ENCODE measurements at places on chromosomes 4 and X.

DNA sequence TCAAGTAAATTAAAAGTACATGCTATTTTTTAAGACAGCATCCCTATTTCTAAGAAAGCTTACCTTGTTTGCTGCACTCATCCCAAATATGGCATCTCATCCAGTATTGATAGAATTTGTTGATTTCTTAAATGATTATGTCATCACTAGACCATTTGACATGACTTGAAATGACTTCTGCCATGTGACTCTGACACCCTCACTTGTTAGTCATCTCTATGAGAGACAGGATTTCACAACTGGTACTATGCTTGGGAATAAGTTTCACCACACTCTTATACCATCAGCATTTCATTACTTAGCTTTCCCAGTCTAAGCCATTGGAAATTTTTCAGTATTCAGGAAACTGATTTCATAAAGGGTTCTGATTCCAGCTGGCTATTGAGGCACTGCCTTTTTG, 55.3 kb downstream of the TMPRSS11F start:
- DNase-seq = no peak

- DNase-seq = no peak
Measured at GRCh38 chr4:155703486-155704247, 37.0 kb downstream of the GUCY1A1 start.

DNA sequence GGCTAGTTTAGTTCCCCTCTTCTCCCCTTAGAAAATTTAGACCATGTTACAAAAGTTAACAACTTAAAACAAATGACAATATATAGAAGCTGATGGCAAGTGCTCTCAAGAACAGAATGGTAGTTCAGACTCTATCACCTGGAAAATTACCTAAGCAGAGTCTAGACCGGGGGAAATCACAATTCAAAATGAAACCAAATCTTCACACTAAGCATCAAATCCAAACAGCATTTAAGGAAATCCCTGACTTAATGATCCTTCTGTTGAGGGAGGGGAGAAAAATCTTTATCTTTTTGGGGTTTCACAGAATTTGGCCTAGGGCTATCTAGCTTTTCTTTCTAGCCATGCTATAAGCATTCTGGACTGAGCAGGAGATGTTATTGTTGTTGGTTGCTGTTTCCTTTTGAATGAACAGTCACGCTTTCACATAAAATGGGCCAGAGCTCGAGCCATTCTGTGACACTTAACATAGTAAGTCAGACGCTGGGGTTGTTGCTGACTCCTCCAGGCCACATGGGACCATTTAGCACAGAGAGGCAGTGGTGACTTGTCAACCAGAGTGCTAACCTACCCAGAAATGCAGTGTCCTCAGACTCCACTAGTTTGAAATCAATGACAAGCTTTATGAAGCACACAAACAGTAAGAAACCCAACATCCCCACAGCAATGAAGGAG, 16.0 kb upstream of the LSM6 start:
- DNase-seq = no peak

GRCh38 chr4:169618286-169618685, 2.1 kb upstream of the CLCN3 start:
- no peak for DNase-seq

GRCh38 chr4:4456351-4456750, 69.4 kb downstream of the NSG1 start:
- DNase-seq = no peak

GRCh38 chrX:74613370-74614092, 893 bp downstream of the RLIM start:
- no peak for DNase-seq

DNA sequence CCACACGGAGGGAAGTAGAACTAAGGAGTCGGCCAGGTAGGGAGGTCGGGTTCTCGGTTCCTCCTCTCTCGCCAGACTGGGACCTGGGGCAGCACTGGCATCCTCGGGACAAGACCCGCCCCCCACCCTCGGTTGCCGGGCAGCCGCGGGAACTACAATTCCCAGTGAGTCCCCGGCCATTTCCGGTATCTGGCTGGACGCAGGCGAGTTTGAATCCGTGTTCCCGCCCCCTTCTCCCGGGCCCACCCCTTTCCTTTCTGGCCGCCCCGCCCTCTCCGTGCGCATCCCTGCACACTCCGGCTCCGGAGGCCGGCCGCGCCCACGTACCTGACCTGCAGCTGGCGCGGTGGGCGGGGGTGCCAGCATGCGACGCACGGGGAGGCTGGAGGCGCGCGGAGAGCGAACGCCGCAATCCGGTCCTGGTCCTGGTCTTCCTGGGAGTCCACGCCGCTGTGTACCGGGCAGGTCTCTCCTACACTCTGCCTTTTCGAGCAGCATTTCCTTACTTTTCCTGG, 10.2 kb upstream of the DLG3 start:
- no peak for DNase-seq

GRCh38 chr4:113760094-113760794, 1.3 kb downstream of the CAMK2D start:
- no peak for DNase-seq

DNA sequence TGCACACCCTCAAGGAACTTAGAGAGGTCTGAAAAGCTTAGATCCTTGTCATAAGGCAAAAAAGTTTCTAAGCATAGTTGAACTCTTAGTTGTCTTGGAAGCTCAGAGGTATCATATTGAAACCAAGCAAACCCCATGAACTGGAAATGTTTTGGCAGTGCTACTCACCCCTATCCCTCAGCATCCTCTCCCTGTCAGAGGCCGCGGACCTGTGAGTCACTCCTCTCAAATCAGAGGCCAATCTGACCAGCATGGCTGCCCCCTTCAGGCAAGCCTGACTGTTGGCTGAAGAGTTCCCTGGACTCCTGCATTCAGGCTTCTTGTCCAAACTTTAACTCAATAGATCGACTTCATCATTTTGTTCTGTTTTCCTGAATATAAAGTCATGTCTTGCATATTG, 69.4 kb downstream of the KCNIP4 start:
- no peak for DNase-seq

DNA sequence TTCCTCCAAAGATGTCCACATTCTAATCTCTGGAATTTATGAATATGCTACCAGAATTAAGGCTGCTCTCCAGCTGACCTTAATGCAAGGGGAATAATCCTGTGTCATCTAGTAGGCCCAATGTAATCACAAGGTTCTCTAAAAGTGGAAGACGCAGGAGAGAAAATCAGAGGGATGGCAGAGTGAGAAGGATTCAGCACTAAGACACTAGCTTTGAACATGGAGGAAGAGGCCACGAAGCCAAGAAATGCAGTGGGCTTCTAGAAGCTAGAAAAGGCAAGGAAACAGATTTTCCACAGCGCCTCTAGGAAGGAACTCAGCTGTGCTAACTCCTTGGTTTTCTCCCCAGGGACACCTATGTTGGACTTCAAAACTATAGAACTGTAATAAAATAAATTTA, 240.7 kb upstream of the TRAM1L1 start:
- no peak for DNase-seq

- no peak for DNase-seq
Measured at GRCh38 chrX:30949554-30949953, 60.5 kb upstream of the TAB3 start.

GRCh38 chr4:67714248-67714583, 13.3 kb upstream of the UBA6 start:
- DNase-seq = no peak

DNA sequence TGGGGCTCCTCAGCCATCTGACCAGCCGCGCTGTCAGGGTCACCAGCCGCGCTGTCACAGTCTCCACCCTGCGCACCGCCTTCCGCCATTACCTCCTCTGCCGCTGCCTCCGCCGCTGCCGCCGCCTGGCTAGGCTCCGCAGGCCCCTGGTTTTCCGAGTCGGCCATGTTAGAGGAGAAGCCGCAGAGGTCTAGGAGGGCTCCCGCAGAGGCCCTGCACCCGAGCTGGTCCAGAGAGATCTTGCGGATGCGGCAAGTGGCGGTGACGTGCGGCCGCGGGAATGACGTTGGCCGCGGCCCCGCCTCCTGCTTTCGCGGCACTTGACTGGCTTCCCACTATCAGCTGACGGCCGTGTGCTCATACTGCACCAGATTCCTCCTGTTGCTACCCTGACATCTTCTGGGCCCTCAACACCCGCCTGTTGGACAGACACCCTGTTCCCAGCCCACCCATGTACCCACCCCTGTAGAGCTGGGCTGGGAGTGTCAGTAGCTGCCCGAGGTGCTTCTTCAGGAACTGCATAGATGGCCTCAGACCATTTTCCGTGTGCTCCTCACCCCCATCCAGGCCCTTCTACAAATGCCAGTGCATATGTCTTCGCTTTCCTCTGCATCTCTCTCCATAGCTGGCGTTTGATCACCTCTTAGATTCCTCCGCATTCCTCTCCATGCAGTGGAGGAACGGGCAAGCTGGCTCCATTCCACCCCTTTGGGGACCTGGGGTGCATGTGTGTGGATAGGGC, at the start of gene NAP1L5:
Gene NAP1L5 (minus strand): TSS at position 242 of the 742 bp plus-strand sequence. CDS start 75 bp downstream, at position 167.
- peak; percentile 22 for DNase-seq

GRCh38 chr4:41881981-41882624, 53.1 kb upstream of the TMEM33 start:
- DNase-seq = no peak

DNA sequence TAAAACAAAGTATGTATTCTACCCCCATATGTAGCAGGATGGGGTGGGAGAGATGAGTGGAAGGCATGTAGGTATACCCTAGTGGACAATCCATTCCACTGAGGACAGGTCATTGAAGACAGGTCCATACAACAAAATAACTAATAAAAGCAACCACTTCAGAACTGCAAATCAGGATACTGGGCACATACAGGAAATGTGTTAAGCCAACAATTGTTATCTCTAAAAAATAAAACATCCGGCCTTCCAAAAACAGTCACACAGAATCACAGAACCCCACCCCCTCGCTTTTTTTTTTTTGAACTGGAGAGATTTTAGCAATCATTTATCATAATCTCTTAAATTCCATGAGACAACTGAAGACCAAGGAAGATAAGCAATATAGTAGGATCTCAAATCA, 112.9 kb downstream of the FRYL start:
- DNase-seq = no peak

GRCh38 chr4:15982842-15983524, 20.0 kb upstream of the FGFBP2 start:
- no peak for DNase-seq

DNA sequence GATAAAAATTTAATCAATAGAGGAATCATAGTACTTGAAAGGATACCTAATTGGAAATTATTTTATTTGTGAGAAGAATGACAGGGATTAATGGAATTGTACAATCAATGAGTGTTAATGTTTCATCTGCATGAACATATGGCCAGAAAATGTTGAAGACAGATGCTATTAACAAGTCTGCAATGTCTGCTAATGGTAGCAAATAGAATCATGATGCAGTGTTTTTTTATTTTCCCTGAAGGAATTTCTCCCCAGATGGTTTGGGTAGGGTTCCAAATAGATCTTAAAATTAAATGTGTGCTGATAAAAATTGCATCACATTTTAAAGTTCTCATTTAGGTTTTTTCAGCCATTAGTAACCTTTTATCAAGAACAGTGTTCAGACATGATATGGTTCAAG, 291.3 kb upstream of the TRAM1L1 start:
- no peak for DNase-seq

DNA sequence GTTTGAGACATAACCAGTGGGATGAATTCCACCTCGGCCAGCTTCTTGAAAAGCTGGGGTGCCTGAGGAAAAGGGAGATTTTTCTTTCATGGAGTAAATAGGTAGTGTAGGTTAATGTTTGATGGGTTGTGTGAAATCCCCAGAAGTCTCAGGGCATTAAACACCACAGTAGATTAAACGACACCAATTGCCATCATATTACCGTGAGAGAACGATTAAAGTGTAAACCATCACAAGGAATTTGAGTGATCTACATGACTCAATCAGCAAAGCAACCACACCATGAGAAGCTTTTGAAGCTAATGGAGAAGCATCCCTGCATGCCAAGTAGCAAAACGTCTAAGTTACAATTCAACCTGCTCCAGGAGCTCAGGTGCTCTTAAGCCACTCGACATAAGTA, 322.5 kb upstream of the GATB start:
- no peak for DNase-seq

DNA sequence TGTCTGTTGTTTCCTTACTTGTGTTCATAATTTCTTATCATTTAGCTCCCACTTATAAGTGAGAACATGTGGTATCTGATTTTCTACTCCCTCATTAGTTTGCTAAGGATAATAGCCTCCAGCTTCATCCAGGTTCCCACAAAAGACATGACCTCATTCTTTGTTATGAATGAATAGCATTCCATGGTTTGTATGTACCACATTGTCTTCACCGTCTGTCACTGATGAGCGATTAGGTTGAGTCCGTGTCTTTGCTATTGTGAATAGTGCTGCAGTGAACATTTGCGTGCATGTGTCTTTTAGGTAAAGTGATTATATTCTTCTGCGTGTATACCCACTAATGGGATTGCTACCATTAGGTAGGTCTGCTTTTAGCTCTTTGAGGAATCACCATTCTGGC, 624.3 kb upstream of the EPHA5 start:
- no peak for DNase-seq

- no peak for DNase-seq
Measured at GRCh38 chr4:69888336-69888735, 28.4 kb upstream of the SULT1E1 start.

GRCh38 chrX:32170481-32170880, 1040.9 kb downstream of the DMD start:
- DNase-seq = no peak

GRCh38 chr4:179097741-179098140, 1655.5 kb upstream of the AGA start:
- DNase-seq = no peak

DNA sequence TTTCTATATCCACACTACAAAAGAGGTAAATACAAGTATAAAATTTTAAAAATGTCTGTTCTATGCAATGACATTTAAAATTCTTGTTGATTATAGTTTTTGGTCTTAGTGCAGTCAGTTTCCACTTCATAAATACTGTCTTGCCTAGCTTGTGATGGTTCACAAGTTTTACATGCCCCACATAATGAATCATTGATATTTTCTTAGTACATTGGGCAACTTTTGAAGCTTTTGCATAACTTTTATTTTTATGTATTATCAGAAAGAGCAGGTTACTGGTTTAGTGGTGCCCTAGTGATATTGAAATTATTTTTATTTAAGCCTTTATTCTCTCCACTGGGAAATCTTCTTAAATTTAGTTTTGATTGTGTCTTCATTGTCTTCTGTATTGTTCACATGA, 388.0 kb downstream of the CCSER1 start:
- no peak for DNase-seq

GRCh38 chrX:136182414-136182813, 35.1 kb downstream of the FHL1 start:
- no peak for DNase-seq

- no peak for DNase-seq
Measured at GRCh38 chr4:153204247-153204671, at the start of gene TRIM2. TRIM2 (plus strand) TSS chr4:153204443; CDS start chr4:153204531, 88 bp downstream.

- no peak for DNase-seq
Measured at GRCh38 chr4:86558258-86558657, 35.9 kb upstream of the PTPN13 start.

DNA sequence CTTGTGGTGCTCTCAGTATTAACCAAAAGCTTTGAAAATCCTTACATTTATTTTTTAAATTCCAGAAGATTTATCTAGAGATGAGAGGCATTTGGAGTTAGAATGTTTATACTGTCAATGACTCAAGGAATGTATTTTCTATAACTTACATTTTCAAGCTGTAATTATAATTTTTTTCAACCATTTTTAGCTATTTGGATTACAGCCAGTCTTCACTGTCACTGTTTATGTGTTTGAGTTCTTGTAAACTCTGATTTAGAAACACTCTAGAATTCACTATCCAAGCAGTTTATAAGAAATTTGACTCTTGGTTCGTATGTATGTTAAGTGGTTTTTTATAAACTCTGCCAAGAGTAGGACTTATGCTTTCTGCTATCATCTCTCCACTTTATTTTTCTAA, 36.7 kb upstream of the GUCY1A1 start:
- no peak for DNase-seq

GRCh38 chrX:102604327-102604726, 5.0 kb downstream of the ARMCX5 start:
- no peak for DNase-seq

Measured in stimulated activated CD4-positive, alpha-beta T cell treated with anti-CD3 and anti-CD28 coated beads, Interleukin-15, amount 100 ng/mL, for 1 hour (primary cell).